ENCODE measurements at places on chromosomes 5 and 9. TPM values are rescaled to one million over a fixed set of nuclear protein-coding genes. Genes with fewer than 3 reads are reported as not detected.

DNA sequence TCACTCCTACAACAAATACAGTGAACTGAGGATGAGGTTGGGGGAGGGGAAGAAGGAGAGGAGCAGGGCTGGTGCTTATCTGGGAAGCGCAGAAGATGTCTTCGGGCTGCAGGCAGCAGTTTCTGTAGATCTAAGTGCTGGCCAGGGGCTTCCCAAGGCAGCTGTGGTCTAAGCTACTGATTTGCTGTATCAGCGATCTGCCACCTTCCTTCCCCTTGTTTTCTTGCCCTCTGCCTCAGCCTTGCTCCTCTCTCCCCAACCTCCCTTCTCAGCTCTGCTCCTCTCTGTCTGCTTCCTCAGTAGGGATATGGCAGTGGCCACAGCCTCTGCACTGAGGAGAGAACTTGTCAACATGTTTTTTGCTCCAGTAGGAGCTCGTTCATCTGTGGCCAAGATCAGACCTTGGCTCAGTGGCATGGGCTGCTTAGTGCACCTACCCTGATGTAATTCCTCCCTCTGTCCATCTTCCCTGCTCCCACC is 42.8 kb upstream of the IL6ST start:
- DNase-seq = no peak

DNA sequence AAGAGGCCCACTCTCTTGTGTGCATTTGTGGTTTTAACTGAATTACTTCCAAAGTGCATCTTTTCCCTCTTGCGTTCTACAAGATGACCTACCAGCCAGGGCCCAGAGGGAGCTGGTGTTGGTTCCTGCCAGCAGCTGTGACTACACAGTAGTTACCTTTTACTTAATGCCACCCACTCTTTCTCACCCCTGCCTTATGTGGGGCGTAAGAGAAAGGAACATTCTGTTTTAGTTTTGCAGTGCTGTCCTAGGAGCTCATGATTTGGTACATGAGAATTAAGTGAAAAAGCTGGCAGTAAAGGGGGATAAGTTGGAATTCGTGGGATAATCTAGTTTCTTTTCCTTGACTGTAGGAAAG is 45.4 kb downstream of the RCL1 start:
- no peak for DNase-seq

DNA sequence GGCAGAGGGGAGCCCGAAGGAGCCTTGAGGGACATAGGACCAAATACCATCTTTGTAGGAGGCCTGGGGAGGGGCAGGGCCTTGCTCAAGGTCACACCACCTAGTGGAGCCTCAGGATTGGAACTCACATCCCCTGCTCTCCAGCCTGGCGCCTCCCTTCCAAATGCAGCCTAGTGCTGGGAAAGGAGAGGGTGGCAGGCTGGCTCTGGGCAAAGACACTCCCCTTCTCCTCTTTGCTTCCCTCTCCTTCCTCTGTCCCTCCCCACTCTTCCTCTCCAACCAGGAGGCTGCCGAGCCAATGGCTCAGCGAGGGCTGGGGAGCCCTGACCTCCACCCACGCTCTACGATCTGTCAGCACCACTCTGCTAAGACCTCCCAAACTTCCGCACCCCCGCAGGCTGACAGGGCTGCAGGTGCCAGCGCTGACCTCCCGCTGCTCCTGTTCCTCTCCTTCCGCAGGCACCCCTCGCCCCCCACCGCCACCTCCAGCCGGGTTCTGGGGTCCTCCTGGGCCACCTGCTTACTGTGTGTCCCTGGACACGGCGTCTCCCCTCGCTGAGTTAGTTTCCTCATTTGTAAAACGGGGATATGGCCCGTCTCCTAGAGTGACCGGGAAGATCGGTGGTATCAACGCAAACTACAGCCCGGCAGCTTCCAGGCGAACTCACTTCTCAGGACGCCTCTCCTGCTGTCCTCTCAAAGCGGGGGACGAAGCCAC is 52.9 kb downstream of the C9orf50 start:
- DNase-seq = no peak

Gene INSL4
- polyA plus RNA-seq = not detected

Gene NTRK2
- polyA plus RNA-seq = 1.6 TPM

DNA sequence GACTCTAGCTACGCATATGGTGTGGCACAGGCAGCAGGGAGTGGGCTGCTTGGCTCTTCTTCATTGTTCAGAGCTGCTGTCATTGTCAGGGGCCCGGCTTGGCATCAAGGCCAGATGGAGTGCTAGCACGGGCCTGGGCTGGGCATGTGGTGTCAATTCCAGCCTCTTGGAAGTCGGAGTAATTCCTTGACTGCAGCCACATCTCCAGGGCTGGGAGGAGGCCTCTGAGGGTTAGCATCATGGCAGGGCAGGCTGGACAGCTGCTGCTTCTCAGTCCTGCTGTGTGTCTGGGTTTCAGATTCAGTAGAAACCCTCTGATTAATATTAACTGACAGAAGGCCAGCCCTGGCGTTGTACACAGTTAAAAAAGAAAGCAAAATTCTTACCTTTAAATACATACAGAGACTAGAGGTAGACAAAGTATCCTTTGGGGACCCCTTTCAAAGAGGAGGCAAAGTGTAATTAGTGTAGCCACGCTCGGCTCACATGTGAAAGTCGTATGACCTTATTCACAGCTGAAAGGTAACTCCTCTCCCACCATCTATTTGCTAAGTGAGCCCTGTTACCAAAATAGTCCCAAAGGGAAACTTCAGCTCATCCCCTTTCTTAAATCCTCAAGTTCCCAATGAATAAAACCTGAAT is 126.4 kb downstream of the DOCK2 start:
- no peak for DNase-seq

DNA sequence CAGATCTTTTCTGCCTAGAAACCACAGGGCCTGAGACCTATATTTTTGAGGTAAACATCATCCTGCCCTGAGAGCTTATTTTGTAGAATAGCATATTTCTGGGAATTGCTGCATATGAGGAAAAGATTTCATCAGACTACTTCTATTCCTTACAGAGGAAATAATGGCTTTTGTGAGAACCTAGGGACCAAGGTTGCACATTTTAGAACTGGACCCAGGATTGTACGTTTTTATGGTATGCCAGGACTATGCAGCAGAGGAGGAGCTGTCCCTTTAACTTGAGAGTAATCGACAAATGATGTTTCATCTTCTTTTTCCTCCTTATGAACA is 2.2 kb upstream of the ALDH1A1 start:
- DNase-seq = no peak

Gene SLC45A2
- polyA plus RNA-seq = 0.17 TPM

Gene LOX
- 34.2 TPM for polyA plus RNA-seq

Gene PCDHGB6
- 7.8 TPM for polyA plus RNA-seq

Data from right lung (tissue), 10 donors.